Stomach (tissue), 19 donors: ENCODE measurements at places on chromosomes 6 and 20. TPM values are rescaled to one million over a fixed set of nuclear protein-coding genes. Genes with fewer than 3 reads are reported as not detected.

Gene MED23
- 12.1 TPM for total RNA-seq

Gene SRSF12
- total RNA-seq = 6.8 TPM

Gene OR2J3
- not detected for total RNA-seq

DNA sequence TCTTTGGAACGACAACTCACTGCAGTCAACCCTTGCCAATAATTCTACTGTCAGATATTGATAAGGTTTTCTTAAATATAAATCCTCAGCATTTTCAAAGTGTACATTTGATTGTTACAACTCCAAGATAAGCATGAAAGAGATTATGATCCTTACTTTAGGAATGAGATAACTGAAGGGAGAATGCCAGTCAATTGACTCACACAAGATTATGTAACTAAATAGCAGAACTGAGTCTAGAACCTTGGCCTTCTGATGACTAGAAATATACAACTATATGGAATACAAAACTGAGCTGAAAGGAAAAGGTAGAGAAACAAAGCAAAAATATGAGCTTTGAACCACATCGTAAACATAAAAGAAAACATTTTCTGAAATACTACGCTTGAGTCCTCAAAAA lies 26.9 kb upstream of the STXBP5 start:
- DNase-seq = no peak

GRCh38 chr6:36313649-36313936 lies 23.1 kb downstream of the BNIP5 start:
- no peak for DNase-seq
